Activated CD4-positive, alpha-beta T cell treated with anti-CD3 and anti-CD28 coated beads, Interleukin-2, amount 50 U/mL, for 16 hours (primary cell): ENCODE measurements at places on chromosomes 2 and 18.

- DNase-seq, result no peak
Observed at GRCh38 chr18:58110398-58110797, 66.4 kb downstream of the NEDD4L start.

DNA sequence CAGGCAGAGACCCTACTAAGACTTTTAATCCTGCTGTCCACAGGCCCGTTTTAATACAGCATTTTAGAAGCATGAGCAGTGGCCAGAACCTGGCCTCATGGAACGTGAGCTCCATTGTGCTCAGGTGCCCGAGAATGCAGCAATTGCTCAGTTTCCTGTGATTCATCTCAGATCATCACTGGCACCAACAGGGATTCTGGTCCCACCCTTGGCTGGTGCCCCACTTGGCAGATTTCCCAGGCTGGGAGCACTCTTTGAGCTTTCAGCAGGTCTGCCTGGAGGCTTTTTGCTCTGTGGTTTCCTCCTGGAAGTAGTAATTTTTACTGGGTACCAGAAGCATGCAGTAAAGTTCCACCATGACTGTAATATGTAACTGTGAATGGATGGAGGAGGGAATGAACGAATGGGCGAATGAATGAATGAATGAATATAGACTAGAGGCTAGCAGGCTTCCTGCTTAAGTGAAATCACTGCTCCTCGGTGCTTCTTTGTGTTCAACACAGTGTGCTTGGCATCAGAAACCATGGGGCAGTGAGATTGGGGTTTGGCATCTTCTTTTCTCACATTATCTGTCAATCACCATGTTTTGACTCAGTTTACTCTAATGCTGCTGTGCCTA, 312.9 kb downstream of the PRKCE start:
- DNase-seq, result peak; percentile 2

DNA sequence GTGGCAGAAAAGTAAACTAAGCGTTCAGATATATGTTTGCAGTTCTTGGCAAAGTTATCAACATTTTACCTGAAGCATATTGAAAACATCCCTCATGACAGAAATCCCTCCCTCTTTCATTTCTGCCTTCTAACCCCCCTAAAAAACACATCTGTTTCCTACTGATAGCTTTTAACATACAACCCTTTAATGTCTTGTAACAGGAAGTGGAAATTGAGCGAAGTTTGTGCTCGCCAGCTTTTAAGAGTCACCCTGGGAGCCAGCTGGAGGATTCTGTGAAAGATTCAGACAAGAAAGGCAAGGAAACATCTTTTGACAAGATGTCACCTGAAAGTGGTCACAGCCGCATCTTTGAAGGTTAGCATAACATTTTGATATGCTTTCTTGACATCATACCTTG, 247.4 kb downstream of the XIRP2 start:
- DNase-seq, result no peak

DNA sequence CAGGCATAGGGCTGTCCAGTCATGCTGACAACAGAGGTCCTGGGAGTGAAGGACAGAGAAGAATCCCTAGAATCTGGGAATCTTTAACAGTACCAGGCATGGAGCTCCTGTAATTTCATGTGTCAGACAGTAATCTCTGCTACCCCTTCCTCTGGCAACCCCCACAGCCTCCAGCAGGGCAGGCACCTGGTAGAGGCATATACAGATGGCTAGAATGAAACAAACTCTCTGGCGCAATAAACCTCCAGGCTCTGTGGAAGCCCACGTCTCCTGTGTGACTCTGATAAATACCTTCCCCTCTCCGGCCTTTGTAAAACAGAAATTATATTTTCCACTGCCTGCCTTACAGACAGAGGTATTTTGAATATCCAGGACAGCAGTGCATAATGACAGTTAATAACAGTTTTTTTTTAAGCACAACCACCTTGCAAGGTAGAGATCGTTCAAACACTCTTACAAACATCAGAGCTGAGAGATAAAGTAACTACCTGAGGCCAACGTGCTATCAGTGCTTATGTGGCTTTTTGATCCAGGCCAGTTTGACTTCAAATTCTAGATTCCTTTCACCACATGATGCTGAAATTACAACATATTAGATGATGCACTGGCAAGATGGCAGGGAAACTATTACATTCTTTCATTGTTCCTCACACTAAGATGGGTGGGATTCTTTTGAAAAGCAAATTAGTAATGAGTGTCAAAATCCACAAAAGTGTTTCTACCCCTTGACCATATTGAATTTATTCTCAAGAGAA, 47.7 kb upstream of the TMEM247 start:
- no peak for DNase-seq

GRCh38 chr2:62071126-62071598, 124.8 kb upstream of the B3GNT2 start:
- DNase-seq, result no peak

- DNase-seq, result peak; percentile 50
Observed at GRCh38 chr2:212686285-212686895, 147.8 kb upstream of the ERBB4 start.

- DNase-seq, result no peak
Observed at GRCh38 chr18:14767474-14767873, 19.5 kb downstream of the ANKRD30B start.

- DNase-seq, result no peak
Observed at GRCh38 chr2:165757906-165758675, 36.0 kb downstream of the GALNT3 start.

DNA sequence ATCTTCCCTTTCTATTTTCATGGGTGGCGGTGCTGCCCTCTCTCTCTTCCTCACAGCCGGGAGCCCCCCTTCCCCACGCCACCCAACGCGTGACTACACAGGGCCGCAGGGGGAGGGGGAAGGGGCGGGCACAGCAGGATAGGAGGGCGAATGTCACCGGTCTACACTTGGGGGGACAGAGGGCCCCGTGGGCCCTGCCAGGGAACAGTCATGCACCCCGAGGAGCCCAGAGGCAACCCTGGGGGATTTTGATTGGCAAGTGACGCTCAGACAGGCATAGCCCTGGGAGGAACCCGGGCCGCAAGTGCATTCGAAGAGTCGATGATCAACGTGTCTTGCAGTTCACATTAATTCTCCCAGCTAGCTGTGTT, 91.1 kb upstream of the ANKRD30BL start:
- no peak for DNase-seq

DNA sequence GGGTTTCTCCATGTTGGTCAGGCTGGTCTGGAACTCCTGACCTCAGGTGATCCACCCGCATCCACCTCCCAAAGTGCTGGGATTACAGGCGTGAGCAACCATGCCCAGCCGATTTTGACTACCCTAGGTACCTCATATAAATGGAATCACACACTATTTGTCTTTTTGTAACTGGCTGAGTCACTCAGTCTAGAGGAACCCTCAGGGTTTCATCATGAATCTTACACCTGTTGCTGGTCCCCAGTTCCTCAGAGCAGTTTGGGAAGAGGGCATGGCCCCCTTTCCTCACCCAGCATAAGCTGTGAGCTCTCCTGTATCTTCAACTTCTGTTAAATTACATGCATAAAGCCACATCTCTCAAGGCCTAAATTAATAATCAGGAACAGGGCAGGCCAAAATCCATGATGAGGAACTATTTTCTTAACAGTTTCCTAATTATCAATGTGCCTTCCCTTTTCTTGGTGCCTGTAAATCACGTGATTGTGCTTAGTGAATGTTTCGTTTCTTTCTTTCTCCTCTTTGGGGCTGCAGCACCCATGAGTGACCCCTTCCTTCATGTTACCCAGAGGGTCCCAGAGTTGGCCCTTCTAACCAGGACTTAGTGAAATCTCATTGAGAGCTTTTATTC, 20.9 kb downstream of the DYSF start:
- DNase-seq, result no peak

DNA sequence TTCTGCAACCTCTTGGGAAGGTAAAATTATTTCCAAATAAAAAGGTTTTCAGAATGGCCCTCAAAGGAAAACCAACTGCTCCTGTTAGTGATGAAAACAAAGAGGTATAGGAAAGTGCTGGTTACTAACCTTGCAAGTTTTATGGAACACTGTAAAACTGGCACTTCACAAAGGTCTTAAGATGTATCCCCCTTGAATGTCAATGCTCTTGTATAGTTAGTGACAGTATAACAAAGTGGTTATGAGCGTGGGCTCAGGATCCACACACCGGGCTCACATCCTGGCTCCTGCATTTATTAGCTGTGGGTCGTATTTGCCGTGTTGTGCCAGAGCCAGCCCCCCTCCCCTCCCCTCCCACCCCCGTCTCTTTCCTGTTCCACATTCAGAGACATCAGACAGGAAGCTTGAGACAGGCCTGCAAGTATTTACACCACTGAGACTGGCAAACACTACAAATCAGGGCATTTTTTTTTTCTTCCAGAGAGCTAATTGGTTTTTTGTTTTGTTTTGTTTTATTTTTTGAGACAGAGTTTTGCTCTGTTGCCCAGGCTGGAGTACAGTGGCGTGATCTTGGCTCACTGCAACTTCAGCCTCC, 9.2 kb upstream of the DNPEP start:
- DNase-seq, result no peak

GRCh38 chr18:79405781-79406575, 10.2 kb downstream of the NFATC1 start:
- peak; percentile 89 for DNase-seq
